ENCODE measurements at places on chromosomes 6 and 20. TPM values are rescaled to one million over a fixed set of nuclear protein-coding genes. Genes with fewer than 3 reads are reported as not detected.
A peak's percentile ranks its signal among the peaks of the same experiment; 100 is the strongest.

GRCh38 chr20:24465730-24466129 lies 3.7 kb upstream of the SYNDIG1 start:
- DNase-seq: no peak

DNA sequence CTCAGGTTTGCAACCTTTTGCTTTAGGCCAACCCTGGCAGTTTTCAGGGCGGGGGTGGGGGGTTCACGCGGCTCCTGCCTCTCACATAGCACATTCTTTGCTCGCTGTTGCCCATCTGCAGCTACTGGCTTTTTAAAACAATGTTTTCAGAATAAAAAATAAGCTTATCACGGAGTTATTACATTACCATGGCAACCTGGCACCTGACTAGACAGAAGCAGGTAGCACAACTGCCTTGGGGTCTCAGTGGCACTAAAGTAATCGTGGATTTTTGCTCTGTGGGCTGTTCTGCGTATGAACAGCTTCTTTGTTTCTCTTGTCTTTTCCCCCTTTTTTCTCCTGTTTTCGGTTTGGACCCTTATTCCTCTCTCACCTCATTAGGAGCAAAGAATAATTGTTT lies 9.1 kb upstream of the MANBAL start:
- no peak for DNase-seq

- no peak for DNase-seq
Measured at GRCh38 chr6:74946961-74947360, 258.9 kb downstream of the COL12A1 start.

Gene EPHA7
- not detected for total RNA-seq

DNA sequence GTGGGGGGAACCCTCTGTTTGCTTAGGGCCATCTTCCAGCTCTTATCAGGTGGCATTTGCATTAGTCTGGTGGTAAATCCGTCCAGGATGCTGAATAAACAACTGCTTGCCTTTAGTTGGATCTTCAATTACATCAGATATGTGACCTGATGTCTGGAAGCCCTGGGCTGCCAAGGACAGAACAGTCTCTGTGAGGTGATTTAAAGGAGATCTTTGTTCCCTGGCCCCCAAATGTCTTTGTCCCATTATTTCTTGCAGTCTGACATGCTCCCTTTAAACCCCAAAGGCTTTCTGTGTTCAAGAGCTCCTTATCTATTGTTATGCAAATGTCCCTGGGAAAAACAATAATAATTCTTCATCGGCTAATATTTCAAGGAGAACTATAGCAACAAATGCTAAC lies 84.6 kb upstream of the SPTLC3 start:
- DNase-seq: no peak

DNA sequence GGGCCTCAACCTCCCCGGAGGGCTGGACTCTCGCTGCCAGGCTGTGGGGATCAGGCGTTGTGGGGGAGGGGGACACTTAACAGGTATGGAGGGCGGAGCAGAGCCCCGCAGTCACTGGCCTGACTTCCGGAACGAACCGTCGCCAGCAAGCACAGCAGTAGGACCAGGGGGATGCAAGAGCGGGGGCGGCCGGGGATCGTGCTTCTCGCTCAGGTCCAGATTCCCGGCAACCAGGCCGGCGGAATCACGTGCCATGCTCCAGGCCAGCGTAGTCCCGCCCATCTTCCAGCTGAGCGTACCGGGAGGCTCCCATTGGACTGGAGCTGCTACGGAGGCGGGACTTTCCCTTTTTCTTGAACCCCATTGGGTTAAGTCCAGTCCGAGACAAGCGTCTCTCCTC lies 10.0 kb upstream of the POU5F1 start:
- no peak for DNase-seq

Gene ADGRF1
- 9.1 TPM for total RNA-seq

GRCh38 chr6:85756982-85757381 lies 114.3 kb upstream of the SYNCRIP start:
- DNase-seq: peak; percentile 57

DNA sequence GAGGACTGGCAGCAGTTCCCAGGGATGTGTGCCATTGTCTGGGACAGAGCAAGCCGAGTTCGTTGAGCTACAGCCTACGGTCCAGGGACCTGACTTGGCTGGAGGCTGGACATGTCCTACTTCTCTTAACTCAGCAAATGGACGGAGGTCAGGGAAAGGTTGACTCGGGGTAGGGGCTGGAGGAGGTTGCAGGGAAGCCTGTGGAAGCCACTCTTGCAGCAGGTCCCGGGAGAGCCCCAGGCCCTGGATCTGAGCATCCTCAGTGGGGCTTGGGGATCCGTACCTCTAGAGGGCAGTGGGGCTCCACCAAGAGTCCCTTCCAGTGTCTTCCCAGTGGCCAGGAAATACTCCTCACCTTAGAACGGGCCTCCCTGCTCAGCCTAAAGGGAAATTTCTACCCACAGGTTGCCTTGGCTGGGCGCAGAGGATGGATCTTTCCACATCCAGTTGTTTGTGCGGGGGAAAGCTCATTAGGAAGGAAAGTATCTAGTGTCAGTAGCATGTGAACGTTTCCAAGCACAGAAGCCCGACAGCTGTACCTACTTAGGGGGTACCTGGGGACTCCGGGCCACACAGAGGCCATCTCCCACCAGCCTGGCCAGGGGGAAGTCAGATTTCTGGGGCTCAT lies 170.2 kb downstream of the NFATC2 start:
- peak; percentile 84 for DNase-seq

DNA sequence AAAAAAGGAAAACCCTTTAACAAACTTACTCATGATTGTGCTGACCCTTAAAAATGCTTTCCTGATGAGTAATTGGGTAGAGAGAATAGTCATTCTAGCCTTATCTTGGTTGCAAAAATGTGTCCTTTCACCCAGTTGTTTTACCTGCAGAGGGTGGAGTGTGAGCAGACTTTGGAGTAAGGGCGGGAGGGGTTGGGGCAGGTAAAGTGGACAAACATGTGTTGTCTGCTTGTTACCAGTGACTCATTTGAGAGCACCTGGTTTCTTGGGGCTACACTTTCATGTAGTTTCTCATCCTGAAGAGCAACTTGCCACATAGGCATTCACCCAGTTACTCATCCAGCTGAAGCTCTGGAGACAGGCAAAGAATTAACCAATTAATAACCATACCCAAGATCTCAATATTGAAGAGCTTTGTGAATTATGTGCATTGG lies 121.1 kb downstream of the TNFRSF21 start:
- DNase-seq: peak; percentile 90

DNA sequence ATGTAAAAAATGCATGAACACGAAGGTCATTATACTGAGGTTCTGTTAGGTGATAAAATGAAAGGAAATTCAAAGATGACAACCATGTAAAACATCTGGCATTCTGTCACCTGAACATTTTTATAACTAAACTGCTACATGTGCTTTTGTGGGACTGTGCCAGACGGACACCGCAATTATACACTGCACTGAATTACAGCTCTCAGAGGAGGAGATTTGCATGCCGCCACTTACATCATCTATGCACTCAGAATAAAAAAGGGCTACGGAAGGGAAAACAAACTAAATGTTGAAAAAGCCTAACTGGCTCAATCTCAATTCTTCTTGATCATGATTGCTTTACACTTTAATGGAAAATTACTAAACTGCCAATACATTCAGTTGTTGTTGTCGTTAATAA lies 614.0 kb upstream of the EYS start:
- no peak for DNase-seq

Gene BIRC7
- total RNA-seq: 2.7 TPM

Gene PROKR2
- total RNA-seq: not detected

DNA sequence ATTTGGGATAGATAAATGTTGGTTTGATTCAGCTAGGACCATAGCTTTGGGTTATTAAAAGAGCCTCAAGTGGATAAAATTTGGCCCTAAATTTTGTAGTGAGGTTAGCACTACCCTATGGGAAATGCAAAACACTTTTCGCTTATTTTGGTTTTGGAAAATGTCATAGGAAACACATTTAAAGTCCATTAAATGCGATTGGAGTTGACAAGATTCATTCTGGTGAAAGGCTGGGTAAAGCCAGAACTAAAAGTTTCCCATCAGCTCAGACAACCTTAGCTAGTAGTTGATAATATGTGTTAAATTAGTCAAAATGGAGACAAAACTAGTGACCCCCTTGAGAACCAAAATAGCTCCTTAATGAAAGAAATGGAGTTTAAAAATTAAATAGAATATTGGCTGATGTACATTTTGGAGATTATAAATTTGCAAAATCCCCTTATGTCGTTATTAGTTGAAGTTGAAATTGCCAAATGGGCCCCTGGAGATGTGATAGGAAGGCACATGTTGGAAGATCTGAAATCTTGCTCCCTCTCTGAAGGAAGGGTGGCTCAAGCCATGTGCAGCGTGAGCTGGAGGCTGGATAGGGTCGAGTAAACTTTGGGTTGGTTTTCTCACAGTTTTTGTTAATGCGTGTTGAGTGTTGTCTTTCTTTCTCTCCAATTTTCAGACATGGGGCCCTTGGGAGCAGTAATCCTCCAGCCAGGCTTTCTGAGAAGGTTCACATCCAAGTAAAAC lies 72.8 kb downstream of the CD83 start:
- DNase-seq: no peak

Gene ERVFRD-1
- not detected for total RNA-seq

Gene LY6G6D
- not detected for total RNA-seq

GRCh38 chr6:128036808-128037570 lies 136.1 kb upstream of the THEMIS start:
- DNase-seq: no peak

DNA sequence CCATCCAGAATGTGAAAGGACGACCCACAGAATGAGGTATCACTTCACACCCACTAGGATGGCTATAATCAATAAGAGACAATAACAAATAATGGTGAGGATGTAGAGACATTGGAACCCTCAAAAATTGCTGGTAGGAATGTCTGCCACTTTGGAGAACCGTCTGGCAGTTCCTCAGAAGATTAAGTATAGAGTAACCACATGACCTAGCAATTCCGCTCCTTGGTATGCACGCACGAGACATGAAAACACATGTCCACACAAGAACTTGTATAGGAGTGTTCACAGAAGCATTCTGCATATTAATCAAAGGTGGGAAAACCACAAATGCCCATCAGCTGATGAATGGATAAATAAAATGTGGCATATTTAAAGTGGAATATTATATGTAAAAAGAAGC lies 100.6 kb downstream of the IRF4 start:
- no peak for DNase-seq

GRCh38 chr6:36345681-36346466 lies 9.2 kb upstream of the BNIP5 start:
- DNase-seq: no peak

- peak; percentile 14 for DNase-seq
Measured at GRCh38 chr6:3336859-3337515, 78.2 kb downstream of the PSMG4 start.

Gene ABHD16B
- total RNA-seq: not detected

DNA sequence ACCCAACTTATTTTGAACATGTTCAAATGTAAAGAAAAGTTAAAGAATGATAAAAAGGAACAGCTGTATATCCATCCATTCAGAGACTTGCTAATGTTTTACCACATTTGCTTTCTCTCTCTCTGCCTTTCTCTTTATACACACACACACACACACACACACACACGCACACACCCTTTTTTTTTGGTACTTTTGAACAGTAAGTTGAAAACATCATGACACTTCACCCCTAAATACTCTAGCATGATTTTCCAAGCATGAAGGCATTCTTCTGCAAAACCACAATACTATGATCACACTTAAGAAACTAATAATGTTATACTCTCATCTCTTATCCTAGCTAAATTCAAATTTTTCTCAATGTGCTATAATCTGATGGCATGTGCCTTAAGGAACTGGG lies 192.3 kb downstream of the UTRN start:
- no peak for DNase-seq

DNA sequence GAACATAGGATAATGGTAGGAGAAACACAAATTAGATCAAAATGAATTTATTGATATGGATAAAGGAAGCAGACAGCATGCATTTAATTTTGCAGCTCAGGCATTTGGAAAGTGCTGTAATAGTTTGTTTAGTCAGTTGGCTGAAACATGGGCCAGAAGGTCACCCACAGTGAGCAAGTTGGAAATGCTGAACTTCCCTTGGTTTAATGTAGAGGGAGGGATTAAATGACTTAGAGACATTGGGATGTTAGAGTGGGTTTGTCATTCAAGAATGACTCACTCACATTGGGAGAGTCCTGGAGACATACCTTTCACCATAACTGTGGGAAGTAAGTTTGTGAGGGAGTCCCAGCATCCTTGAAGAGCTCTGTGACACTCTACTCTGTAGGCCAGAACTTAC lies 231.5 kb upstream of the PLCB4 start:
- DNase-seq: no peak
